M059J (cell line): ENCODE measurements at places on chromosomes 13 and 19. TPM values are rescaled to one million over a fixed set of nuclear protein-coding genes. Genes with fewer than 3 reads are reported as not detected.

ZNF560 gene
- 0.10 and 1.7 TPM in 2 replicates for total RNA-seq

GRCh38 chr13:98492335-98493041 is 84.4 kb downstream of the STK24 start:
- DNase-seq: no peak

SIGLEC10 gene
- not detected in 2 replicates for total RNA-seq

GRCh38 chr19:54335979-54336892 is 2.7 kb downstream of the LILRA4 start:
- no peak for DNase-seq

CBLC gene
- total RNA-seq: not detected in 2 replicates

METTL21C gene
- not detected in 2 replicates for total RNA-seq

DNA sequence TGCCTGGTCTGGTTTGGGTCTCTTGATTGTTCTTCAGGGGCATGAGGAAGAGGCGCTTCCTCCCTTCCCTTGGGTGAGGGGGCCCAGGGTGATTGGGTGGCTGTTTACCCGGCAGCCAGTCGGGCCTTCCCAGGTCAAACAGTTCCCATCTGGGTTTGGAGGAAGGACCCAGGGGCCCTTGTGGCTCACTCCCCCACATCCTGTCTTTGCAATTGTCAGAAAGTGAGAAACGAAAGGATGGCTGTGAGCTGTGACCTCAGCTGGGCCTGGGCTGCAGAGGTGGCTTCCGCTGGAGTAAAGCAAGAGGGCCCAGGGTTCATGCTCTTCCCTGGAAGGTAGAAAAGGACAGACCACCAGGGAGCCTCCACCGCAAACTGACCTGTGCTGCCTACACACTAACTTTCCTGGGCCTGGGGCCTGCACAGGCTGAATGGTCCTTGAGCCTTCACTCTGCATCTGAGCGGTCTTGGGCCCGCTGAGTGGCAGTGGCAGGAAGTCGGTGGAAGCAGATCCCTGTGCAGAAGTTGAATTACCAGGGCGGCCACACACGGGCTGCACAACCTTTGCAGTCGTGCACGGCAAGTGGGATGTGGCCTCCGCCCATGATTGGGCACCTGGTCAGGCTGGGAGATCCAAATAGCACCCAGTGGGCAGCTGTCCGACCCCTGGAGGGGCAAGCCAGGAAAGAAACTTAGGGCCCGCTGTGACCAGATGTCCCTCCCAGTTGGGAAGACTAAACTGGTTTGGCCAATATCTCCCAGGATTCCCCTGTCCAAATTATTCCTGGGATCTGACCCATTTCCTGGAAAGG is 5.3 kb upstream of the CD79A start:
- no peak for DNase-seq

DNA sequence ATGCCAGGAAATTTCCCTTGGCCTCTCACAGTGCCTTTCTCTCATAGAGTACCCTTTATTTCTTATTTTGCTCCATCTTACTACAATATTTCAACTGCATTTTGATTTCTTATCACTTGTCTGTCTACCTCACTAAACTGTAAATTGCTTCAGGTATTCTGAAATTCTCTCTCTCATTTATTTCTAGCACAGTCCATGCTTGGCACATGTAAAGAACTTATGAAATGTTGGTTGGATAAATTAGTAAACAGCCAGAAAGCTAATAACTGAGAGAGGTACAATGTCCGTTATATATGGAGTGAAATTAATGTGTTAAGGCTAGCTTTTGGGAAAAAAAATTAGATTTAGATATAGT is 138.3 kb upstream of the RFC3 start:
- no peak for DNase-seq

SOX21 gene
- 0.07 and 0.32 TPM in 2 replicates for total RNA-seq

DNA sequence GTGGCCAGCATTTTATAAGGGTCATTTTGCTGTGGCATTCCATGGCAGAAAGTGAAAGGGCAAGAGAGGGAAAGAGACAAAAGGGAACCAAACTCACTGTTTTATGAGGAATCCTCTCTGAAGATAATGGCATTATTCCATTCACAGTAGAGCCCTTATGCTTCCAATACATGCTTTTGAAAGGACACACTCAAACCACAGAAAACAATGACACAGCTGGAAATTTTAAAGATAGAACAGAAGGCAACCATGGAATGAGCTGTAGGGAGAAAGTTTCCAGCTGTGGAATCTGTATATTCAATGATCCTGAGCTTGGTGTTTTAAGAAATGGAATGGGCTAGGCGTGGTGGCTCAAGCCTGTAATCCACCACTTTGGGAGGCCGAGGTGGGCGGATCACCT is 677.4 kb downstream of the SLITRK1 start:
- no peak for DNase-seq

DNA sequence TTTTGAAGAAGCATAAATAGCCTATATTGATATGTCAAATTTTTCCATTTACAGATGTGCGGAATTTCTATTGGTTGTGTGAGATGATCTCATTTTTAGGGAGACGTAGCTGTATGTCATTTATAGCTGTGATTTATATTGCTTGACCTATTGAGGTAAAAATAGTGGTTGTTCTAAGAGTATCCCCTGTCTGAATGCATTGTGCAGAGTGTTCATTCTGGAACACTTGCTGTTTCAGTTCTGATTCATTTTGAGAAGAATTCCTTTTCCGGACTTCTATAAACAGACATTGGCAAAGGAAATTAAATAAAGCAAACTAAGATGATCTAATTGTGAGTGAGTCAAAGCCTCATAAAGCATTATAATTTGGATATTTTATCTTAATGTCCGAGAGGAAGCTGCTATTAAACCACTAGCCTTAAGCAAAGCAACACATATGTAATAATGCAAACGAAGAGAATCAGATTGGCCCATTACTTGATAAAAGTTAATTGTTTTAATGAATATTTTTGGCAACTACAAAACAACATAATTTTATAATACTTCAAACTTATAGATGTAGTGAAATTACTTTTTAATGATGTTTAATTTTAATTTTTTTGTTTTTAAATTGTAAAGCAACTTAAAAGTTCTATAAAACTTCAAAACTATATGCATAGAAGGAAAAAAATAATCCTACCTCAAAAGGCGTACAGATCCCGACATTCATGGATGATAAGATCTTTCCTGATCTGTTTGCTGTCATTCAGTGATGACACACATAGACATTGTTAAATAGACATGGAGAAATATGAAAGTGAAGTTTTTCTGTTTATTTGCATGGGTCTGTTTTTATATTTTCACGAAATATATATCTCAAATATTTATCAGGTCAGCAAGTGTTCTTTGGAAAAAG is 942.6 kb upstream of the SLC10A2 start:
- peak; percentile 87 for DNase-seq

DNA sequence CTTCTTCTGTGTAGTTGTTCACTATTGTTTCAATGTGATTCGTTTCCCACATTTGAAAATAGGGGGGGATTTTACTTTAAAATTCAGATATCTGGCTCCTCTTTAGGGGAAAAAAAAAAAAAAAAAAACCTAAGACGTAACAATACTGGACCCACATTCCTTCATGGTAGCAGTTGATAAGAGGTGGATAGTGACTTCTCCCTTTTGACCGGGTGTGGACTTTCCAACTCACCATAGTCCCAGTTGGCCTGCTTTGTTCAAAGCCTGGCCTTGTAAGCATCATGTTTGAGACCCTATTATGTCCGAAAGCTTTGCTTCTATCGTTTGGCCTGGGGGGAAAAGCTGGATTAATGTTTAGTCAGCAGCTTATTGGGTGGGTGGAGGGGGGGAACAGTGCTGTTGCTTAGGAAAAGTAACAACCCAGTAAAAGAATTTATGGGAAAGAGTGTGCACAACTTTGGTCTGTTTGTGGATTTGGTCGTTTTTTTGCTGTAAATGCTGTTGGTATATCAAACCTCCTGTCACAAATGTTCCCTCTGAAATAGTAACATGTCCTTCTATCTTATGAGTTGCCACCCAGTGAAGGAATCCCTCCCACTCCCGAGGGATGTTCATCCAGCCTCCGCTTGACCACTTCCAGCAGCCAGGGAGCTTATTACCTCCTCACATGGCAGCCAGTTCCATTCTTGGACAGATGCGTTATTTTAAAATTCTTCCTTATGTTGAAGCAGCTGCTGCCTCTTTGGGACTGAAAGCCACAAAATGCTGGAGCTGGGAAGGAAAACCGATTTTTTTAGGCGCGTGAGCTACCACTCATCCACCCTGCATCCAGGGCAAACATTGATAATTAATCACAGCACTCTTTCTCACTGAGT is 10.4 kb downstream of the SAMD4B start:
- DNase-seq: no peak

GRCh38 chr13:110457361-110457760 is 104.2 kb downstream of the RAB20 start:
- DNase-seq: no peak

ANGPTL8 gene
- total RNA-seq: not detected in 2 replicates

DNA sequence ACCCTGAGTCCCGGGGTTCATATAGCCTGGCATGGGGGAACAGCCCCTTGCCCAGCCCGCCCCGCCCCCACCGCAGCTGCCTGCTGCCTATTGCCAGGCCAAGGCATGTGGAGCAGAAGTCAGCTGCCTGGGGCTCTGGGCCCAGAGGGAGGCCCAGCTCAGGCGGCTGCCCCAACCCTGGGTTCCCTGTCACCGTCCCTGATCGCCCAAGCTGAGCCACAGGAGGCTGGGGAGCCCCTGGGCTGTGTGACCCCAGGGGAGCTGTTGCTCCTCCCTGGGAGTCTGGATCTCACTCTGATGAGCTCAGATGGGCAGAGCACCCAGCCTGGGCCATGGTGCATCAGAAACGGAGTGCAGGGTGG is 1.4 kb downstream of the PLIN4 start:
- DNase-seq: no peak
